ENCODE measurements at places on chromosomes 5 and 9. TPM values are rescaled to one million over a fixed set of nuclear protein-coding genes. Genes with fewer than 3 reads are reported as not detected.

DNA sequence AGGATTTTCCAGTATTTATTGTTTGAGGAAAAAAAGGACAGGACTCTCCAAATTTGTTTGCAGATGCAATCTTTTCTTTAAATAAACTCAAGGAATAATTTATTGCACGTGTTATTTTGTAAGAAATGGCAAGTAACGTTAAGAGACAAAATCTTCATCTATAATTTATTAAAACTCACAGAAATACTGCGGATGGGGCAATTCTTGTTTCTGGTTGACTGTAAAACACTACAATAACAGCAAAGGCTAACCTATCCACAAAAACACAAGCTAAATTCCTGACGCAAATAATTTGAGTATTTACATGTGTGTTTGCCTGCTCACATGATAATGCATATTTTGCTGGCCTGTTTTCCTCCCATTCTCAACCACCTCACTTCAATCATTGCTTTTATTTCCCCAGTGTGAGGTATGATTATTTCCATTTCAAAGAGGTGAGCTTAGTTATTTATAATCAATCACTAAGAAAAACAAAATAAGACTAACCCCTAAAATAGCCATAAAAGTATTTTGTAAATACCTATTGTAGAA lies 619.4 kb downstream of the PDE4D start:
- no peak for DNase-seq

GRCh38 chr5:151018846-151019245 lies 1.5 kb upstream of the GPX3 start:
- no peak for DNase-seq

GRCh38 chr5:143106174-143106573 lies 297.3 kb downstream of the NR3C1 start:
- peak; percentile 32 for DNase-seq

DNA sequence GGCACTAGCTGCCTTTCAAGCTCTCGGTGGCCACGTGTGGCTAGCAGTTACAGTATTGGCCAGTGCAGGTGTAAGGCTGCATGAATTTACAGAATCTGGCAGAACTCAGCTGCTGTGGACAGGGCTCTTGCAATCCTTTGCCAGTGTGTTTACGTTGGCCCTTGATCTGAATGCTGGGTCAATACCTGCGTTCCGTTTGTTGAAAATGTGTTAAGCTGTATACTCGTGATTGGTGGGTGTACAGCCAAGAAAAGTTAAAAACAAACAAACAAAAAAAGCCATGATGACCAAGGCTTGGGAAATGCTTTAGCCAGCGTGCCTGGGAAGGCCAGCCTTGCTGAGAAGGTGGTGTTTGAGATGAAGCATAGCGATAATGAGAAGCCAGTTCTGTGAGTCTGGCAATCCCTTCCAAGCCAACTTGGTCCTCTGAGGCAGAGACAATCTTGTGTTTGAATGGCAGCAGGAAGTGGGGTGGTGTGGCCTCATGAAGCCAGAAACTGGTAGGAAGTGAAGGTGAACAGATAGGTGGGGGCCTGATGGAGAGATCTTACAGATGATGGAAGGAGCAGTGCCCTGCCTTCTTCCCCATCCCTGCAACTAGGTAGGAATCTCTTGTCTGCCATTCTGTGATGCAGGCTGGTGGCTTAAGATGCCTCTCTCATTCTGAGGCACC lies 820 bp upstream of the CFAP90 start:
- DNase-seq: no peak

SLC34A1 gene
- total RNA-seq: not detected

DNA sequence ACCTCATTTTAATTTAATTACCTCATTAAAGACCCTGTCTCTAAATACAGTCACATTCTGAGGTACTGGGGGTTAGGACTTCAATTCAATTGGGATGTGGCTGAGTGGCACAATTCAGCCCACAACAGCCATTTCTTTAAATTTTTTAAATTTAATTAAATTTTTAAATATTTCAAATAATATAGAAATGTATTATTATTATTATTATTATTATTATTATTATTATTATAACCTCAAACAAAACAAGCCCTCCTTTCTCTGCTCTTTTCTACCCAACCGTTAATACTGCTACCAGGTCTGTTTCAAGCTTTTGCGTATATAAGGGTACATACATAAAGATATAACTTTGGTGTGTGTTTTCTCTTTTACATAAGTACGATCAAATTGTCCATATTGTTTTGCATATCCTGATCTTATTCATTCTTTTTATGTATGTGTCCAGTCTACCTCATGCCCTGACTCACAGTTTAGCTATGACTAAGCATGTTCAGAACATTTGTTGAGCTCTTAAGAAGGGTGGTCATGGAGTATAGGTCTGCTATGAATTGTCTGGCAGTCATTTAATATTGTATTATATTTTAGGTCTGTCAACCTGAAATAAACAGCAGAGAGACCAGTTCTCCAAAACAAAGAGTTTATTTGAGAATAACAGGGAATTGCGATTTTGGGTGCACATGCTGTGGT lies 16.1 kb upstream of the RAB14 start:
- DNase-seq: no peak

- DNase-seq: no peak
Measured at GRCh38 chr5:86112249-86112648, 505.5 kb upstream of the COX7C start.

DNA sequence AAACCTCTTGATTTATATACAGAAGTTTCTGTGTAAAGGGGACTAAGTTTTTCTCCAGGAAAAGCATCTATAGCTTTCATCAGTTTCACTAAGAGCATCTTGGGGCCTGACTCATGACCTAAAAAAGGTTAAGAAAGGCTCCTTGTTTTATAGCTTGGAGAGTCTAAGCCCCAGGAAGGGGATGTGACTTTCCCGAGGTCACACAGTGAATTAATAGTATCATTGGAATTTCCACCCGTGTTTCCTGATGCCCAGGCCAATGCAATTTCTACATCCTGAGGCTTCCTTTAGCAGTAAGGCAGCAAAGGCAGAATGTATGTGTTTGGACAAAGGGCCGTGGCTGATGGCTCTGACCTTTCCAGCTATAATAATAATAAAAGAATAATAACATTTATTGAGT lies 8.6 kb downstream of the MORN5 start:
- DNase-seq: no peak

DNA sequence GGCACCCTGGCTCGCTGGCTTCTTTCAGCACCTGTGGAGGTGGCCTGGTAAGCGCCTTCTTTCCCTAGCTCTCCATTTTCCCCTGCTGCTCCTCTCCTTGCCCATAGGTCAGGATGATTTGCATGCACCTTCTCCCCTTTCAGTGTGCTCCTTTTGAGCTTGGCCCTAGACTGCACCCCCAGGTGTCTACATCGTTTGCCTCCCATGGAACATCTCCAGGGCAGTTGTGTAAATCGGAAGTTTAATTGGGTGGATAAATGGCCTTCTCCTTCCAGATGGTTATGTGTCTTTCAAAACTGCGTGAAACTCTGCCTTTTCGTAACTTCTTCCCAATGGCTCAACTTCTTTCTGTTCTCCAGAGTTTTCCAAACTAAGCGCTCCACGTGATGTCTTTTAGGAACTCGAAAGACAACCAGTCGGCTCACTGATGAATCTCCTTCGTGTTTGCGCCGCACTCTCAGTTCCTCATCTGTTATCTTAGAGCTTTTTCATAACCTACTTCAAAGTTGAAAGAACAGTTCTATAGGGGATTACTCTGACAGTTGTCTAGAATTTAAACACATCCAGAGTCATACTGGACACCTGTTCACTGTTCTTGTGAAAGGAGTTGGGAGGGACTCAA lies 1.7 kb downstream of the ADAMTS19 start:
- DNase-seq: no peak

- no peak for DNase-seq
Measured at GRCh38 chr9:26244661-26245451, 566.6 kb upstream of the TUSC1 start.

- DNase-seq: peak; percentile 40
Measured at GRCh38 chr9:134546246-134546731, 95.3 kb upstream of the COL5A1 start.

GRCh38 chr9:105458404-105458803 lies 10.6 kb downstream of the FSD1L start:
- DNase-seq: no peak

CBY3 gene
- not detected for total RNA-seq

- DNase-seq: no peak
Measured at GRCh38 chr9:116155698-116156039, 2.1 kb downstream of the PAPPA start.

Measured in mucosa of descending colon (tissue), 3 donors.